ENCODE measurements at places on chromosomes 1 and 21.

- peak; percentile 58 for DNase-seq
These were observed 14.1 kb downstream of the PEA15 start for GRCh38 chr1:160219062-160219929.

DNA sequence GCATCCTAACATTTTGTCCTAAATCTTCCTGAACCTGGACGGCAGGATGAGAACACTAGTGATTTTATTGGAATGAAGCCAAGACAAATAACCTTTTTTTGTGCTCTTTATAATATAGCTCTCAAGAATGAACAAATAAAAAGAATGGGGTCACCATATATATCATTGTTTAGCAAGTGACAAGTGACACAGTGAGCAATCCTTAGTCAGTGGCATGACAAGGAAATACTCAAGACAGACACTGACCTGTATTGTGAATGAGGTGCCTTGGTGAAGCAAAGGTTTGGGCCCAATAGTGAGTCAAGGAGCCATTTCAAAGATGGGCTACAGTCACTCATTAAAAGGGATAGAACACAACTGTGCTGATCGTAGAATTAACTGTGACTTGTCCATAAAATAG lies 35.7 kb downstream of the PTGFR start:
- DNase-seq: no peak

- DNase-seq: no peak
These were observed 105.2 kb downstream of the MRPL39 start for GRCh38 chr21:25501996-25502665.

- DNase-seq: peak; percentile 14
These were observed 642 bp downstream of the MLLT11 start for GRCh38 chr1:151060657-151061421.

GRCh38 chr21:32240851-32241687 lies 37.8 kb downstream of the MIS18A start:
- no peak for DNase-seq

- DNase-seq: no peak
These were observed 26.8 kb downstream of the RSPH1 start for GRCh38 chr21:42469272-42469671.

DNA sequence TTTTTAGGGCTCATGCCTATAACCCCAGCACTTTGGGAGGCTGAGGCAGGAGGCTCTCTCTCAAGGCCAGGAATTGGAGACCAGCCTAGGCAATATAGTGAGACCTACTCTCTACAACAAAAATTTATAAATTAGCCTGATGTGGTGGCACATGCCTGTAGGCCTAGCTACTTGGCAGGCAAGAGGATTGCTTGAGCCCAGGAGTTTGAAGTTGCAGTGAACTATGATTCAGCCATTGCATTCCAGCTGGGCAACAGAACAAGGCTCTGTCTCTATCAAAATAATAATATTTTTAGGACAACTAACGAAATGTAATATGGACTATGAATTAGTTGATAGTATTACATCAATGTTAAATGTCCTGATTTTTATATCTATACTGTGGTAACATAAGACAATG lies 68.8 kb upstream of the ARID1A start:
- peak; percentile 71 for DNase-seq

GRCh38 chr1:151006327-151007052 lies at the start of gene MINDY1:
TSS of gene MINDY1 (minus strand) at chr1:151006902. CDS start at chr1:151002617, 4,285 bp downstream.
- DNase-seq: peak; percentile 81

- DNase-seq: no peak
These were observed 34.9 kb downstream of the CHML start for GRCh38 chr1:241605146-241605805.

GRCh38 chr1:231958448-231958847 lies 331.9 kb downstream of the DISC1 start:
- no peak for DNase-seq

- peak; percentile 26 for DNase-seq
These were observed 112.5 kb downstream of the MATN1 start for GRCh38 chr1:30610917-30611316.

DNA sequence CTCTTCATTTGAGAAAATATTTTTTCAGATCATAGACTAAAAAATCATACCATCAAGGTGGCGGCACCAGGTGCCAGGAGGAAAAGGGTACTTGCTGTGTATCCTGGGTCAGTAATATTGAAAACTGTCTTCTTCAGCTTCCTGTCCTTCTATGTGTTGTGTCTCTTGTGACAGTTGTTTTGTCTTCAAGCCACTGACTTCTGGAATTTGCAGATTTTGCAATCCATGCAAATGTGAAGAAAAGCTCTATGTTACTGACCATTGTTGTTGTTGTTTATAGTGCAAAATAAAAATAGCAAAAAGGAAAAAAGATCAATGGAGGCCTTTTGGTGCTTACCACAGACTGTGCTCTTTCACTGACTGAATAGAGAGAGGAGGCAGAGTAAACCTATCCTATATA lies 83.2 kb upstream of the RHOU start:
- DNase-seq: no peak

- DNase-seq: peak; percentile 86
These were observed 29.1 kb downstream of the KNCN start for GRCh38 chr1:46522184-46522968.

- DNase-seq: peak; percentile 65
These were observed 72.3 kb downstream of the RGL1 start for GRCh38 chr1:183877053-183877720.

GRCh38 chr1:201332021-201332420 lies 45.5 kb downstream of the TNNT2 start:
- no peak for DNase-seq

- DNase-seq: no peak
These were observed 1.5 kb upstream of the GALNT2 start for GRCh38 chr1:230065571-230065970.

DNA sequence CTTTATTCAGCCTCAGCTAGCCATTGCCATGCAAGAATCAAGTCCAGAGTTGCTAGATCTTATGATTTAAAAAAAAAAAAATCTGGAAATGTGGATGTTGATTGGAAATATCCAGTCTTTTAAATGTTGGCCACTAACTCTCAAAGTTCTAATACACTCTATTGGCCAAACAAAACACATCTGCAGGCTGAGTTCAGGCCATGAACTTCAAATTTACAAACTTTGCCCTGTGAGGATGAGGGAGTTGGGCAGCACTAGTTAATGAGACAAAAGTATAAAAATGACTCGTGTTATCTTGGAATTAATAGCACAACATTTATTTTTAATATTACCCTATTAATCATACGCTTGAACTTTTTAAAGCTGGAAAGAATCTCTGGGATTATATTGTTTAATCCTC lies 432.3 kb downstream of the PLPP3 start:
- no peak for DNase-seq

DNA sequence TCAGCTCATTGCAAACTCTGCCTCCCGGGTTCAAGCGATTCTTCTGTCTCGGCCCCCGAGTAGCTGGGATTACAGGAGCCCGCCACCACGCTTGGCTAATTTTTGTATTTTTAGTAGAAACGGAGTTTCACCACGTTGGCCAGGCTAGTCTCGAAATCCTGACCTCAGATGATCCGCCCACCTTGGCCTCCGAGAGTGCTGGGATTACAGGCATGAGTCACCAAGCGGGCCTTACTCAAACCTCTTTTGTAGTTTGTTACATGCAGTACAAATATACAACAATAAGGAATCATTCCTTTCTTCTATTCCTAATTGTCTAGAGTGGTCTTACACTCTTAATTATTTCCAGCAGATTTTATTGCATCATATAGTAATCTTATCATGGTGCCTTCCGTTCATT lies 16.6 kb downstream of the SPATA17 start:
- DNase-seq: peak; percentile 82

DNA sequence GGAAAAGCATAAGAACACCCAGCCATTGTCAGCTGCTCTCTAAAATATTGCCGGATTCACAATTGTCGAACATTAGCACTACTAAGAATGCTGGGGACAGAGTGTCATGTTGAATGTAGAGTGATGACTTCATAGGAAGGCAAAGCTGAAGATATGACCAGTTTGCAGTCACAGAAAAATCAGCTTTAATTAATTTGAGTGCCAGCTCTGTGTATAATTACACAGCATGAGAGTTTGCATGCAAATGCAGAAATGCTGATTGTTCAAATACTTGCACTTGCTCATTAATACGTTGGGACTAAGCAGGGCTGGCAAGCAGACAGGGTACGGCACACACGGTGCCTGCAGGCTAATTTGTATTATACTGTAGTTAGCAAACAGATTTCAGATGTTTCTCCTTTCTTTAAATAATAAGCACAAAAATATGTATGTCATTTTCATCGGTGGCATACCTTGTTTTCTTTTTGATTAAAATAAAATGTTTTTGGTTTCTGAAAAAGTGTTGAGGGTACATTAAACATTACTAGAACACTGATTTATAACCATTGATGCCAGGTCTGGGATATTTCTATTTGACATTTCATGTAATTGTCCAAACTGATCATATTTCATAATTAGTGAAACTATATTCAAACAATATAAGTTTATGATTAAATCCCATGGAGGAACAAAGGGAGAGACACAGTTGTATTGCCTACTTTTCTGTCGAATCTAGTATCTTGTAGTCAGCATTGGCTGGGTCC lies 99.8 kb upstream of the ADGRL2 start:
- DNase-seq: no peak

GRCh38 chr1:94609619-94610018 lies 68.1 kb upstream of the F3 start:
- DNase-seq: no peak

GRCh38 chr21:36193200-36193599 lies 36.6 kb downstream of the DOP1B start:
- no peak for DNase-seq

DNA sequence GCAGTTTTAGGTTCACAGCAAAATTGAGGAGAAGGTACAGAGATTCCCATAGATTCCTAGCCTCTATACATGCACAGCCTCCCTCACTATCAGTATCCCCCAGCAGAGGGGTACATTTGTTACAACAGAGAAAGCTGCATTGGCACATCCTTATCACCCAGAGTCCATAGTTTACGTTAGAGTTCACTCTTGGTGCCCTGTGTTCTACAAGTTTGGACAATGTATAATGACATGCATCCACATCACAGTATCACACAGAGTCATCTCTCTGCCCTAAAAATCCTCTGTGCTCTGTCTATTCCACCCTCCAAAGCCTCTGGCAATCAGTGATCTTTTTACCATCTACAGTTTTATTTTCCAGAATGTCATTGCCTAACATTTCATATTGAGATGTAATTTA lies 22.3 kb upstream of the RGS16 start:
- DNase-seq: no peak

GRCh38 chr1:199706826-199707606 lies 320.5 kb upstream of the NR5A2 start:
- DNase-seq: no peak

DNA sequence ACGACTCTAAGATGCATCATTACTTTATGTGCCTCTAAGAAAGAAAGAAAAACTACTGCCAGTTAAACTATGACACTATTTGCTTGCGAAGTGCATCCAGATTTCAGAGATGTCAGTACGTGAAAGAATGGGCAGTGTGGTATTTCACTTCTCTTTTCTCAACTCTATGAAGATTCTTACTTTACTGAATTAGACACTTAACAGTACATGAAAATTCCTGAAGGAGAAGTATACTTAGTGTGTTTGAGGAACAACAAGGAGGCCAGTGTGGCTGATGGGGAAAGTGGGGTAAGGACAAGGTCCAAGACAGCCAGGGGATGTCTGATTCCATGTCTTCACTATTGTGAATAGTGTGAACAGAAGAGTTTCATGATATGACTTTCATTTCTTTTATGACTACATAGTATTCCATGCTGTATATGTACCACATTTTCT lies 53.9 kb upstream of the HSD17B7 start:
- no peak for DNase-seq

- peak; percentile 81 for DNase-seq
These were observed 47.6 kb downstream of the PKN2 start for GRCh38 chr1:88731475-88732269.

DNA sequence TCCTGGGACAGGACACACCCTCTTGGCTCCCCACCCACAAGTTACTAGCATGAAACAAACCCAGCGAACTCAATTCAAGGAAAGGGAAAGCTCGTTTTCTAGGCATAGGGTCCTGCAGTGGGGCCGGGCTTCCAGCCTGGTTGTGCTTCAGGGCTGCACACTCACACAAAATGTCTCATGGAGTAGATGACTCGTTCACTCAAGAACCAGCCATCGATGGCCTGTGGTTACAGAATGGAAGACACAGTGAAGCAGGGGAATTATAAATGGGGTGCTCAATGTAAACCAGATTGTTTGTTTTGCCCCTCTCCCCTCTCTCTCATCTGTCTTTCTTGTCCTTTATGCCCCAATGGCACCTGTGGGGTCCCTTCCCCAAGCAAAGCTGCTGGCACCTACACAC lies 56.0 kb upstream of the COX20 start:
- DNase-seq: no peak

DNA sequence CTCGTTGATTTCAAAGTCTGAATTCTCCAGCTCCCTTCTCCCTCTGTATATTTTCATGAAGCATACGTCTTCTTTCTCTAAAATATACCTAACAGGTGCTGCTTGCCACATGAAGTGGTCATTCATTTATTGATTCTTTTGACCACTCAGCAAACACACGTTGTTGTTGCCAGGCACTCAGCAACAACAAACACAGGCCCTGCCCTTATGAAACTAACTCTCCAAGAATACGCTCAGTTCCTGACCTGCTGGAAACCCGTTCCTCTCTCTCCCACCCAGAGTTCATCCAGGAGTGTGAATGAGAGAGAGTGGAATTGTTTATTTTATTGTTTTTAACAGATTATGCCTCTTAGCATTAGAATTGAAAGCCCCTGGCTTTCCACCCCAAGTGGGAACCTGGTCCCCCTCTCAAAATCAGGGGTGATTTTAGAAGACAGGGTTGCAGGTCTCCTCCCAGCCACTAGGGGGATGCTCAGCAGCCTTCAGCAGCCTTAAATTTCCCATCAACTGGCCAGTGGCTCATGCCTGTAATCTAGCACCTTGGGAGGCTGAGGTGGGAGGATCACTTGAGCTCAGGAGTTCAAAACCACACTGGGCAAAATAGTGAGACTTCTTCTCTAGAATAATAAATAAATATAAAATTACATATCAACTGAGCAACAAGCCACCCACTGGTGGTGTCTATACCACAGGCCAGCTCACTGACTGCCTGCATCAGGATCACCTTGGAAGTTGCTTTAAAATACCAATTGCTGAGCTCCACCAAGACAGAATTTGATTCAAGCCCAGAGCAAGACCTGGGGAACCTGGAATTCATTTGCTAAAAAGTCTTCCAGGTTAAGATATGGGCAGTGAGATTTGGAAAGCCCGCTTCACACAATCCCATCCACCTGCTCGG lies 181.0 kb upstream of the KLHDC7A start:
- no peak for DNase-seq
